ENCODE measurements at places on chromosomes 4 and X.
A peak's percentile ranks its signal among the peaks of the same experiment; 100 is the strongest.

DNA sequence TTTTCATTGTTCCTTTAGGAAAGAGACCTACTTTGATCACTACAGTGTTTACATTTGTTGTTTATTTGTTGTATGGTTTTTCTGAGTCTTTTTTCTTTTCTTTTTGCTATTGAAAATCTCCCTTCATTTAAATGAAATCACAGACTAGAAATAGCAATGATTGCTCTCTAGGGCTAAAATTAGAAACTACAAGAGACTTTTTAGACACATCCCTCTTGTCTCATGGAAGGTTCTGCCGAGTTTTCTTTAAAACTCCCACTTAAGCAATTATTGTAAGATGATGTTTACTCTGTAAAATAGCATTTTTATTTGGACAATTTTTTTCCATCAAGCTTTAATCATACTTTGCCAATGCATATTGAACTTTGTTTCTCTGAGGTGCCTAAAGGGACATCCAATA is 136.6 kb downstream of the PALLD start:
- no peak for DNase-seq

GRCh38 chrX:16239211-16239610 is 71.9 kb downstream of the MAGEB17 start:
- DNase-seq = peak; percentile 87

- no peak for DNase-seq
These were observed 89.4 kb upstream of the MYOZ2 start for GRCh38 chr4:119046263-119046662.

- no peak for DNase-seq
These were observed 159.0 kb downstream of the LRBA start for GRCh38 chr4:150855981-150856510.

GRCh38 chr4:107279733-107280132 is 243.6 kb upstream of the DKK2 start:
- peak; percentile 58 for DNase-seq

- DNase-seq = no peak
These were observed 213.3 kb downstream of the SMARCA1 start for GRCh38 chrX:129310000-129310399.

DNA sequence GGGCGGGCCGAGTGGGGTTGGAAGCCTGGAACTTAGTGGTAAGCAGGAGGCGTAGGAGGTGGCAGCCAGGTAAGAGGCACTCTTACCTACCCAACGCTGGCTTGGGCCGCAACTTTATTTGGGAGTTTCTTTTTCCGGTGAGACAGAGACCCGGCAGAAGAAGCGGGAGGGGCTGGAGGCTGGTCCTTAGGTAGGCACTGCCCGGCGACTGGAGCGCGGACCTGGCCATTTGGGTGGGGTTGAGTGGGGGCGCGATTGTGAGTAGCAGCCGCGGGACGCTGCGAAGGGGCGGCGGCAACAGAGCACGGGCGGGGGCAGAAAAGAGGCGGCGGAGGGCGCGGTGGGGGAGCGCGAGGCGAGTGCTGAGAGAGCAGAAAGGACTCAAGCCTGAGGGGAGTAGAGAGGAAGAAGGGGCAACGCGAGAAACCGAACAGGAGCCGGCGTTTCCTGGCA is 334 bp upstream of the POU4F2 start:
- DNase-seq = no peak

- no peak for DNase-seq
These were observed 131.2 kb upstream of the GPC4 start for GRCh38 chrX:133546441-133546840.

DNA sequence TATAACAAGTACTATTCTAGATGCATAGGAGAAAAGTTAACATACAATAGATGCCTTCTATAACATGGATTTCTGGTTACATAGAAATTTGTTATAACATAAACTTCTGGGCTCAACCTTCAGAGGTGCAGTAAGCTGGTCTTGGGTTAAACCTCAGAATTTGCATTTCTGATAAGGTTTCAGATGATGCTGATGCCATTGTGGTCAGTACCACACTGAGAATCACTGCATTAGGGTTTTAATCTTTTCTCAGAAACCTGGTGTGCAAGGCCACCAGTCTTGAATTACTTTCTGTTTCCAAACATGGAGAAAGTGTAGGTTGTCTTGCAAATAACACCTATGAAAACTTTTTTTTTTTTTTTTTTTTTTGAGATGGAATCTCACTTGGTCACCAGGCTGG is 146.2 kb downstream of the SPOCK3 start:
- DNase-seq = no peak

Data from fibroblast of skin of right quadriceps (primary cell).